CMK (cell line): ENCODE measurements at places on chromosomes 6 and 20.

DNA sequence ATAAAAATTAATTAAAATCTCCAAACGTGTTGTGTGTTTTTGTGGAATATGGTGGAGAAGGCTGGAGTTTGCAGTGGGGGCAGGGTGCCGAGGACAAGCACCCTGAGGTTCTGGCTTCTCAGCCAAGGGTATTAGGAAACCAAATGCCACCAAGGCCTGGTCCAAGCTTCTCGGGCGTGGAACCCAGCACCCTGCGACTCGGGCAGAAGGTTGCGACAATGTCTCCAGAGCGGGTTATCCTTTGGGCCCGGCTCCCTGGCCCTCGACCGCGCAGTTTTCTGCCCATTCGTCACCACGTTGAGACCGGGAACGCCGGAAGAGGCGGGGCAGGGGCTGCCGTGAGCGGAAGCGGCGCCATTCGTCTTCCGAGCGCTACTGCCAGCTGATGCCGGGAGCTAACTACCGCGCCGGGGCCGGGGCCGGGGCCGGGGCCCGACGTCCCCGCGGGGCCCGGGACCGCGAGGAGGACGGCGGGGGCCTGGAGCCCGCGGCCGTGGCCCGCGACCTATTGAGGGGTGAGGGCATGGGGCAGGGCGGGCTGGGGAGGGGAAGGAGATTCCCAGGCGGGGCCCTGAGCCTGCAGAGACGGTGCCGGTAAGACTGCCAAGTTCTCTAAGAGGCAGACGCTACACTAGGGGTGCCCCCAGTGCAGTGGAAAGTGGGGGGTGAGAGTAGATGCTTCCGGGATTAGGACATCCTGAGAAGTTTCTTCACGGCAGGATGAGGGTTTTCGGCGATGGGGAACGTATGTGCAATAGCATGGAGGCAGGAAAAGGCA is at the start of gene RRP36:
RRP36 (plus strand) TSS at position 354 of the 778 bp plus-strand sequence; CDS start at position 386, 32 bp downstream.
- no peak for DNase-seq

GRCh38 chr20:36744764-36745191 is 1.1 kb downstream of the NDRG3 start:
- no peak for DNase-seq

GRCh38 chr6:15653581-15653980 is 9.2 kb downstream of the DTNBP1 start:
- no peak for DNase-seq

DNA sequence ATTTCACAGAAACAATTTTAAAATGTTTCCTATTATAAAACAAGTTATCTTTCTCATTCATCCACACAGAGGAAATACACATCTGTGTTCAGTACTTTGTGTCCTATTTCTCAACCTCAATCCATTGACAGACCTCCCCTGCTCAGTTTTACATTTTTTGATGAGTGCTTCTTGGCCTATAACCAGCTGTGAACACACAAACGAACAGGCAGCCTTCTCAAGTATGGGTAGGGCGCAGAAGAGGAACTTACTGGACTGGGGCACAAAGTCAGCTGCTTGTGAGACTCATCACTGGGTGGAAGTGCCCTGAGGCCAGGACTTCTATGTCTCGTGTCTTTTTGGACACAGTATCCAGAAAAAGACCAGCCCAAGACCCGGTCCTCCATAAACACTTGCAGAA is 2.8 kb downstream of the RPS6KA2 start:
- DNase-seq, result no peak

GRCh38 chr6:94278146-94278545 is 858.8 kb upstream of the EPHA7 start:
- DNase-seq, result no peak

GRCh38 chr20:891058-891705 is 25.0 kb downstream of the ANGPT4 start:
- DNase-seq, result no peak

DNA sequence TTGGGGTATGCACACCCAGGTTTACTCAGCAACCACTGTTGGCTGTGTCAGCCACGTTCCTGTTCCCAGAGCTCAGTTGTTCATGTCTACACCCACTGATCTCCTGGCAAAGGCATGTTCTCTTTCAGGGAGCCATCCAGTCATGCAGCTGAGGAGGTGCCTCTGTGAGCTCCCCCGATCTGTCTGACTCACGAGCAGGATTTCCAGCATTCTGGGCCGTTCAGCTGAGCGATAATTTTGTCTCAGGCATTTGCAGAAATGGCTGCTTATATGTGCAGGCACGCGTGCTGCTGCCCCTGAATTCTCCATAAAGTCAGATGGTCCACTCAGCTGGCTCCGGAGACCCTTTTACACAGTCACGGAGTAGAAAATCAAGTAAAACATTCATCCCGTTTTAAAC is 78.4 kb upstream of the IYD start:
- DNase-seq, result no peak

- no peak for DNase-seq
These were observed 253.9 kb downstream of the FARS2 start for GRCh38 chr6:5515200-5515599.

DNA sequence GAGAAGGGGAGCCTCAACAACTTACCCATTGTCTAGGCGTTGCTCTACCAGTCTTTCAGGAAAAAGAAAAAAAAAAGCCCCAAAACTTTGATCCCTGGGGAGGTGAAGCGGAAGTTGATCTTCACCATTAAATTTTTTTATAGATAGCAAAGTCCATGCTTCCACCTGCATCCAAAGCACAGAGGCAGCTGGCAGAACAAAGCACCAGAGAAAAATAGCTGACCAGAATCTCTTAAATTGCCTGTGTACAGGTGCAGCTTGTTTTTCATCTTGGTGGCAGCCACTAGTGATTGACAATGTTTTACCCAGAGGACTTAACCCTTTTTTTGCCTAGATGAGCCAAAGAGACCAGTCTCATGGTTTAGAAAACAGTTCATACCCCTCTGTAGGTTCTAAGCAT is 86.0 kb downstream of the MYB start:
- no peak for DNase-seq
